ENCODE measurements at places on chromosomes 11 and 22.

- no peak for DNase-seq
These were observed 18.1 kb downstream of the TMPRSS13 start for GRCh38 chr11:117910941-117911655.

- no peak for DNase-seq
These were observed 16.7 kb downstream of the IGSF9B start for GRCh38 chr11:133940034-133940433.

DNA sequence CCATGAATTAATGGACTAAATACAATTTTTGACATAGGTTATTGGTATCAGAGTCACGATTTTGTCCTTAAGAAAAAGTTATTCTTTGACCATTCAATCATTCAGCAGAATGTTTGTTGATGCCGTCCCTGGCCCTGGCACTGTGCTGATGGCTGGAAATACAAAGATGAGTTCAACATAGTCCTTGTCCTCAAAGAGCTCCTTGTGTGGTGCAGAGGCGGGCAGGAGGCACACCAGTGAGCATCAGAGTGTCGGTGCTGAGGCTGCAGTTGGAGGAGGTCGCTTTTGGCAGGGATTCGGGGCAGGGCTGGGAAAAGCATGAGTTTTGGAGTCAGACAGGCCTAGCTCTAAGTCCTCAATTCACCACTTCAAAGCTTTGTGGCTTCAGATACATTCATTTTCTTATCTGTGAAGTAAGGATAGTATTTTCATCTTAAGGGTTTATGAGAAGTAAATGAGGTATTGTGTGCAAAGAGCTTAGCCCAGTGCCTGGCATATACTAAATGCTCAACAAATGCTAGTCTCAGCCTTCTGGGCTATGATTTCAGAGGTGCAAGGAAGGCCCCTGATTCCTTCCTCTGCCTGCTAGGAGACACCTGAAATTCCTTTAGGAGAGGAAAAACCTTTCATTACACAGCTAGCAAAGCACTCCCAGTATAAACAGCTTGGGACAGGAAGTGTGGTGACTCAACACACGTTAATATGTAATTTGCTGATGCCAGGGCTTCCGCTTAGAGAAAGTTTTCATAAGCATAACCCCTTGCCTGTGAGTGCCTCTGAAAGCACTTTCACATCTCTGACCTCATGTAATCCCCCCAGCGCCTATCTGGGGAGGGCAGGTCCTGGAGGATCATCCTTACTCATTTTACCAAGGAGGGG, 113.8 kb downstream of the NECTIN1 start:
- peak; percentile 63 for DNase-seq

DNA sequence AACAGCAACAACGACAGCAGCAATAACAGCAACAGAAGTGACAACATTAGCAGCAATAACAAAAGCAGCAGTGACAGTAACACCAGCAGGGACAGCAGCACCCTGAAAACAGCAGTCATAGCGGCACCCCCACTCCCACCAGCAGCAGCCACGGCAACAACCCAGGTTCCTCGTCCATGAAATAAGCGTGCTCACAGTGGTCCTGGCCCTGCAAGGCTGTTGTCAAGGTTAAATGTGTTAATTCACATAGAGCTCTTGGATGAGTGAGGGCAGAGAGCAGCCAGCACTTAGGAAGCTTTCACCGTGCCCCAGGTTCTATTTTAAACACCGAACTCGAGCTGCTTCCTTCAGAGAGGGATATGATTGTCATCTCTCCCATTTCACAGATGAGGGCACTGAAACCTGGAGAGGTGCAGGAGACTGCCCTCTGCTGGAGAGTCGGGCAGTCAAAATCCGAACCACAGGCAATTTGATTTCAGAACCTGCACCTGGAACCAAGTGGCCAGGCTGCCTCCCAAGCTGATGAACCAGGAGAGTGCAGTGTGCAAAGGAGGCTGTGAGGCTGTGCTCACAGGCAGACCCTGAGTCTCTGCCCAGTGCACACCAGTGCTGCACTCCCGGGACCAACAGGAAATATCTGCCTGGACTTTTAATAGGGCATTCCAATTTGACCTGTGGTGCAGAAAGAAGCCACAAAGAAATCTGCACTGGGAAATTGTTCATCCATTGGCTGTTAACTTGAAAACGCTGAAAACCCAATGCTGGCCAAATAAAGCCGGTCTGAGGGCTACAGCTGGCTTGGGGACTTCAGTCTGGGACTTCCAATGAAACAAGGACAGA, 22.9 kb upstream of the FGF3 start:
- DNase-seq: no peak

GRCh38 chr11:12924650-12925049, 84.5 kb upstream of the RASSF10 start:
- no peak for DNase-seq

GRCh38 chr11:91243051-91243450, 981.6 kb upstream of the FAT3 start:
- DNase-seq: no peak

DNA sequence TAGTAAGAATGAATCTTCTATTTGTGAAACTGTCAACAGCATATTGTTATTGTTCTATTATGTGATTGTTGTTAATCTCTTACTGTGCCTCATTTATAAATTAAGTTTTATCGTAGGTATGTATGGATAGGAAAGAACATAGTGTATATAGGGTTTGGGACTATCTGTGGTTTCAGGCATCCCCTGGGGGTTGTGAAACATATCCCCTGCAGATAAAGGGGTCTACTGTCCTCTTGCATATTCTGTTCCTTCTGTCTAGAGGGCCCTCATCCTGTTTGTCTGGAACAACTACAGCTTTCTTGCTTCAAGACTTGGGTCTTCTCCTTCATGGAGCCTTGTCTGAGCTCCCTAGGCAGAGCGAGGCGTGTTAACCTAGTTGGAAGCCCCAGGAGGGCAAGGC, 159.6 kb downstream of the KIRREL3 start:
- no peak for DNase-seq

DNA sequence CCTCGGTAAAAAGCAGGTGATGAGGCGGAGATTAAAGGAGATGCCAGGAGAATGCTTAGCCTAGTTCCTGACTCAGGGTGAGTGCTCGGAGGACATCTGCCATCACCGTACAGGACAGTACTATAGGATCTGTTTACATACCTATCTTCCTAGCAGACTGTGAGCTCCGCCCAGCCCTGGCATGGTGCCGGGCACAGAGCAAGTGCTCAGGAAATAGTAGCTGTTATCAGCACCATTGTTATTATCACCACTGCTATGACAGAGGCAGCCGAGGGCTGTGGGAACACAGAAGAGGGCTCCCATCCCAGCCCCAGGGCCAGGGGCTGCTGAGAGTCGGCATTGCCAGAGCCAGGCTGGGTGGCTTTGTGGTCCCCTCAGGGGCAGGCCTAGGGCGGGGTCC, 642 bp upstream of the SEPTIN3 start:
- DNase-seq: no peak

DNA sequence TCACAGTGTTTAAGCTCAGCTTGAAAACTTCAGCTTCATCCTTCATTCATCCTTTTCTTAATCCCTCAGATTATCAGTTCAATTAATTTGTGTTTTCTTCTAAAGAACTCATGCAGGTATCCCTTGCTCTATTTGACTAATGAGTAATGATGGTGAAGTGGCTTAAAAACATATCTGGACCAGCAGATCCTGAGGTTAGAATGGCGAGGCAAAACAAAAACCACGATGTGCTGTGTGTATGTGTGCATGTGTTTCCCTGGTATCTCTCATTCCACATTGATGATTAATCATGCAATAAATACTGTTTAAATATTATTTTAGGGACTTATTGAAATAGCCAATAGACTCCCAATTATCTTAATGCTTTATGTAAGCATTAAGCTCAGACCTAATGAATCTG, 437.0 kb downstream of the DYNC2H1 start:
- DNase-seq: no peak

GRCh38 chr22:46580940-46581537, 39.1 kb upstream of the GRAMD4 start:
- no peak for DNase-seq

DNA sequence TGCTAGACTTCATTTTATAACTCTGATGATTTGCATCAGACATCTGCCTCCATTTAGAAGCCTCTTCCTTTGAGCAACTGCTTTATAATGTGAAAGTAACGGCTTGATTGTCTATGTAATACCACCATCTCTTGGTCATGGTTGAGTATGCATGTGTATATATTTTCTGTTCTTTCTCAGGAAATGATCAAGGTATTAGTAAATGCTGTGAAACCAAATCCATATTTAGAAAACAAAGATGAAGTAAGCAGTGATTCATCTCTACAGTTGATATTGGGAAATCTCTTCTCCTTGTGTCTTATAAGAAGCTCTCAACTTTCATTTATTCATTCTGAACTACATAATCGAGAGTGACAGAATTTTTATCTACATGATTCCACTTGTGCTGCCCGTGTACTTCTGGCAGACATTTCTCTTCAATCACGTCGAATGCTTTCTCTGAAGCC, 104.6 kb upstream of the ANO3 start:
- DNase-seq: no peak

GRCh38 chr11:134661660-134662059, 249.6 kb upstream of the B3GAT1 start:
- no peak for DNase-seq

GRCh38 chr11:89487016-89487415, 4.2 kb downstream of the NOX4 start:
- DNase-seq: no peak

GRCh38 chr11:80746300-80746699, 1305.5 kb upstream of the TENM4 start:
- DNase-seq: no peak

DNA sequence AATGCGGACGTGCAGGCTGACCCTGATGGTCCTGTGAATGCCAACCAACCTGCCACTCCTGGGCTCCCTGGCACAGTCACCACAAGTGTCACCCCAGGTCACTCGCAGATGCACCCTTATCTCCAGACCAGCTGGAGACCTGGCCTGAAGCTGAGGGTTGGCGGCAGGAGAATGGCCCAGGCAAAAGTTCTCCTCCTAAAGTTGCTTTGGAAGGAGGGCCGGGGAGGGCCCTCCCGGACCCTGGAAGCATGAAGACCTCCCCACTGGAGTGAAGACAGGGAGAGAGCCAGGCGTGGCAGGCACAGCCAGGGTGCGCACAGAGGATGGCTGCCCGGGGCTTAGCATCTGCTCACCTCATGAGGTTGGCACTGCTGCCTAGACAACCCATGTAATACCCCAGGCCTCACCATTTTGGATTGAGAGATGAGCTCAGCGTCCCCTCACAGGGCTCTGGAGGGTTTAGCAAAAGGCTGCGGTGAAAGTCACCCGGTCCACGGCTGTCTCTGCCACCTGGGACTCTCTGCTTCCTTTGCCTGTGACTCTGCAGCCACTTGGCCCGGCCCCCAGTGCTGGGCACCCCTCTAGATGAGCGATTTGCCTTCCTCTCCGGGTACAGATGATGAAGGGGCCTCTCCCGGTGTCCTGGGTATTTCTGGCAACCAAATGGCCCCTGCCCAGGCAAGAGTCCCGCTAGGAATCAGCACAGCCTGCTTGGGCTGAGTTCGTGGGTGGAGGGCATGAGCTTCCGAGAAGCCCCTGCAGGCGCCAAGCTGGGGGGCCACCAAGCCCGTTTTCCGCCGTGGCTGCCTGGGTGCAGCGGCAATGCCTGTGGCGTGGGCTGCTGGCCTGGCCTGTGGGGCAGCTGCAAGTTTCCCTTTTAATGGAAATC, 48.3 kb upstream of the SEPTIN5 start:
- DNase-seq: no peak

- no peak for DNase-seq
These were observed 57.0 kb downstream of the GDPD4 start for GRCh38 chr11:77244277-77245027.

- DNase-seq: no peak
These were observed 56.4 kb downstream of the TRAF6 start for GRCh38 chr11:36453678-36454077.

GRCh38 chr11:79980916-79981315, 540.1 kb upstream of the TENM4 start:
- DNase-seq: no peak

DNA sequence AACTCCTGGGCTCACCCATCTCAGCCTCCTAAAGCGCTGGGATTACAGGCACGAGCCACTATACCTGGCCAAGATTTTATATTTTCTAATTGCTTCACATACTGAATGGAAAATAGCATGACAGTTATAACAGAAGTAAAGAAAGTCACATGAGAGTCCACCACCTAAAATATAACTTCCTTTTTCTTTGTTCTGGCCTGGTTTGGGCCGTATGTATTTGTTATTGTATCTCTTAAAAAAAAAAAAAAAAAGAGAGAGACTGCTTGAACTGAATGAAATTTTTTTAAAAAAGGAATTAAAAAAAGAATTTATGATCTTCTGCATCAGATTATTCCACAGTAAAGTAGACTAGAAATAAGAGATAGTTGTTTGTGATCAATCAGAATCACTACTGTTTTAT, 86.0 kb upstream of the GRIK4 start:
- no peak for DNase-seq

- no peak for DNase-seq
These were observed 61.0 kb downstream of the DHCR7 start for GRCh38 chr11:71387200-71387599.

- no peak for DNase-seq
These were observed 100.0 kb upstream of the GRAMD1B start for GRCh38 chr11:123330071-123330470.

GRCh38 chr11:62556875-62557631, 10.4 kb upstream of the AHNAK start:
- DNase-seq: no peak

DNA sequence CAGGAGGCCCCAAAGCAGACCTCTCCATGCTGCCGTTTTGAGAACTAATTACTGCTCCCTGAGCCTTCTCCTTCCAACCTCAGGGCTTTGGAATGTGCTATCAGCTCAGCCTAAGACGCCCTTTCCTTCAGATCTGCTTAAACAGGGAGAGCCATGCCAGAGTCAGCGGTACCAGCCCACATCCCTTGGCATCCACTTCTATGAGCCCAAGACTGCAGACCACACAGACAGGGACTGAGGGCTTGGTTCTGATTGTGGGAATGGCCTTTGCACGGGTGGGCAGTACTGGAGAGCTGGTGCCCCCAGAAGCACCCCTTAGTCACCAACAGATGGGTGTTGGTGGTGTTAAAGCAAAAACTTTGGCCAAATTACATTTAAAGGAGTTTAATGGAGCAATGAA, 146.5 kb downstream of the TTC17 start:
- DNase-seq: no peak

GRCh38 chr11:65973439-65974110, 12.0 kb downstream of the SART1 start:
- DNase-seq: no peak

DNA sequence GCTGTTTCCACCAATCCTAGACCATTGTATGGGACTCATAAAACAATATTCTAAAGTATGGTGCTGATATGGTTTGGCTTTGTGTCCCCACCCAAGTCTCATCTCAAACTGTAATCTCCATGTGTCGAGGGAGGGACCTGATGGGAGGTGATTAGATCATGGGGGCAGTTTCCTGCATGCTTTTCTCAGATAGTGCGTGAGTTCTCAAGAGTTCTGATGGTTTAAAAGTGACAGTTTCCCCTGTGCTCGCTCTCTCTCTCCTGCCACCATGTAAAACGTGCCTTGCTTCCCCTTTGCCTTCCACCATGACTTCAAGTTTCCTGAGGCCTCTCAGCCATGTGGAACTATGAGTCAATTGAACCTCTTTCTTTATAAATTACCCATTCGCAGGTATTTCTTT, 29.2 kb upstream of the FEZ1 start:
- DNase-seq: no peak
